CD4-positive, alpha-beta memory T cell (primary cell): ENCODE measurements at places on chromosomes 6 and 20. TPM values are rescaled to one million over a fixed set of nuclear protein-coding genes. Genes with fewer than 3 reads are reported as not detected.

Gene TTK
- 0.24 TPM for polyA plus RNA-seq

Gene SLC17A3
- 0.75 TPM for polyA plus RNA-seq

Gene TBX18
- not detected for polyA plus RNA-seq

DNA sequence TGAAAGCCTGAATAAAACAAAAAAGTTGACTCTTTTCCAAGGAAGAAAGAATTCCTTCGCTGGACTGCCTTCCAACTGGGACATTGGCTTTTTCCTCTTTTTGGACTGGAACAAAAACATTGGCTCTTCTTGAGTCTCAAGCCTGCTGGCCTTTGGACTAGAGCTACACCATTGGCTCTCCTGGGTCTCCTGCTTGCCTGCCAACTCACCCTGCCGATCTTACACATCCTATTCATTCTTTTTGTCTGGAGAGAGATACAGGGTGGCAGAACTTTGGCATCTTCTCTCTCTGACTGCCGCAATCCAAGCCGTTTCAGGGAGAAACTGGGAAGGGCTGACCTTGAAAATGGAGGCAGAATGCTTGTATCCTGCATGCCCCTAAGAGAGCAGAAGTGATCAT lies 20.2 kb downstream of the DDO start:
- no peak for DNase-seq

DNA sequence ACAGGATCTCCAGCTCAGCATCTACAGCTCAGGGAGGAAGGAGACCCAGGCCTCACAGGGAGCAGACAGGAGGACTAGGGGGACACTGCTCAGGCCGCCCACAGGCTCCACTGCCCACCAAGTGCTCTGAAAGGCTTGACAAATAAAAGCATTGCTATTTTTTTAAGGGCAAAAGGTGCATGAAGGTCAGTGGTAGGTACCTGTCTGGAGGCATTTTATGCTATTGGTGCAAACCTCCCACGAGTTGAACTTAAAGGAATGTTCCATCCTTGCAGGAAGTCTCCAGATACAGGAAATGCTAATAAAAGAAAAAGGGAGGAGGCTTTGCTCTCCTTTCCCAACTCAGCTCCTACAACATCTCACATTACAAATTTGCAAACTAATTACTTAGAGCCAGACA lies 228.1 kb downstream of the FOXC1 start:
- no peak for DNase-seq

Gene RIMS1
- polyA plus RNA-seq: not detected

- no peak for DNase-seq
Observed at GRCh38 chr6:169955731-169956437, 204.5 kb downstream of the ERMARD start.

- no peak for DNase-seq
Observed at GRCh38 chr20:61924211-61924857, 141.3 kb downstream of the TAF4 start.

Gene ULBP3
- 0.96 TPM for polyA plus RNA-seq

- no peak for DNase-seq
Observed at GRCh38 chr20:41318271-41318649, 729 bp upstream of the ZHX3 start.

Gene C20orf202
- polyA plus RNA-seq: not detected

Gene COL12A1
- not detected for polyA plus RNA-seq

DNA sequence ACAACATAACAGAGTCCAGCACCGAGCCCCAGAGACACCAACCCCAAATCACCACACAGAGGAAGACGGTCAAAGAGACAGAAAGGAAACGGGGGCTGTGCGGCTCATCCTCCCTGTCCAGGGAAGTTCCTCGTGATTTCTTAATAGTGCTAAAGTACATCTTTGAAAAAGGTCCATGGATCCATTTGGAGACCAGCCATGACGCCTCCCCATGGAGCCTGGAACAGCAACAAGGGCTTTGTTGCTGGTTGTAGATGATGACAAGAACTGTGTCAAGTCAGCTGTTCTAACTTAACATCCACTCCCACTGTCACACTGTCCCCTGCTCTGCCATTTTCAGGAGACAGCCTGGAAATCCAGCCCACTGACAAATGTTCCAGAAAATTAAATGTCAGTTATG lies 99.7 kb downstream of the ATP9A start:
- DNase-seq: no peak

DNA sequence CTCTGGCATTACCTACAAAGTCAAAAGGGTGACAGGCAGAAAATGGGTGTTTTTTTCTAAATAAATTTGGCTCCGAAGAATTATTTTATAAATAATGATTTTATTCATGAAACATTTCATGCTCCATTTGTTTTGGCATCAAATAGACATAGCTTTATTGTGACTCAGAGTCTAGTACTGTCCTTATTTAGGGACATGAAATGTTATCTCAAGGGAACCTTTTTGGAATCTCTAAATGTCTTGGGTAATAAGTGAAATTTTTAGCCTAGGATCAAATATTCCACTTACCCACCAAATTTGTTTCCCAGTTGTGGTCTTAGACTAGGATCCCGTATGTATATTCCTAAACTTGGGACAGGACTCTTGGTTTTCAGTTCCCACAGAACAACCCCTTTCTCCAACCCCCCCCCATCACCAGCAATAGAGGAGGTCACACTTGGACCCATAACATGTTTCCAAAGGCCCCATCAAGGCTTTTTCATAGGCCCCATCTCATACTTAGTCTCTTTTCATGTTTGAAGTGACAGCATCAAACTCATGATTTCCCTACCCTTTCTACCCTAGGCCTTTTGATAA lies 81.8 kb downstream of the JAG1 start:
- DNase-seq: no peak

DNA sequence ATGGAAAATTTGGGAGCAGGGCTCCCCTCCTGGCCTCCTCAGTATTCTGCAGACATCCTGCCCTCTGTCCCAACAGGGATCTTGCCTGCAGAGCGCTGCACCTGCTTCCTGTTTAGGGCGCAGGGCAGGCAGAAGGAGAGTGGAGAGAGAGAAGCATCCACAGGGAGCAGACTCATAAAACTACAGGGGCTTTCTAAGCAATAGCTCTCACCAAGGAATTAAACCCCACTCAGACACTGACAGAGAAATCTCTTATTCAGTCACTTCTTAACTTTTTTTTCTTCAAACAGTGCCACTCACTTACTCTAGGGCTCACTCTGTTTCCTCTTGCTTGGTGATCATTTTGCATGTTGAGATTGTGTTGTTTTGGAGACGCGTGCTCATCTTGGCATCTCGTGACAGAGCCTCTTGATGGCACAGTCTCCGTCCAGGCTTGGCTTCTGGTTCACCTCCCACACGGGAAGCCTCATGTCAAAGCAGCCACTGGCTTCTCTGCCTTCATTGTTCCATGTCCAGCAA lies 153.1 kb upstream of the INSM1 start:
- no peak for DNase-seq

DNA sequence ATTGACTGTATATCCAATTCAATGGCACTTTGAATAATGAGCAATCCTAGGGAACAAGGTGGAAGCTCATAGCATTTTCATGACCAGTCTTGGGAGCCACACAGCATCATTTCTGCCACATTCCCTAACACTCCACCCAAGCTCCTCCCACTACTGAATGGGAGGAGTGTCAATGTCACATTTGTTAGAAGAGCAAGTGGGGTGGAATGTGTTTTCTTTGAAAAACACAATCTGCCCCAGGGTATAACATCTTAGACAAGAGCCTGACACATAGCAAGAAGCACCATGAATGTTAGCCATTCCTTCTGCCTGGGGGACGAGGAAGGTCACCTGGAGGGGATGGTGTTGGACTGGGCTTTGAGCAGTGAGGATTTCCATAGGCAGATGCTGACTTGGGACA lies 258.3 kb upstream of the PMEPA1 start:
- DNase-seq: no peak

DNA sequence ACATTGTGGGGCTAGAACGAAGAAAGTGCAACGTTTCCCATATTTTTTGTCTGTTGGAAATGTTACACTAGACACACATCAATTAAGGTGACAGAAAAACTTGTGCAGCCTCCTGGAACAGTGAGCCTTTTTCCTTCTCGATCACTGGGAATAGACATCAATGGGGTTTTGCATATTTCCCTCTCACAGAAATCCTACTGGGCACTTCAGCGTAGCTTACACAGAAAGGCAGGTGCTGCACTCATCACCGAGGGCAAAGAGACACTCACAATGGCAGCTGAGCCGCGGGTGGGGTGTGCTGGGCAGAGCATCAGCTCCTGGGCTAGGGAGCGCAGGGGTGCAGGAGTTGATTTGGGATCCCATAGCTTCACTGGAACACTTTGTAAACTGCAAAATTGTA lies 64.5 kb downstream of the THBS2 start:
- DNase-seq: no peak

DNA sequence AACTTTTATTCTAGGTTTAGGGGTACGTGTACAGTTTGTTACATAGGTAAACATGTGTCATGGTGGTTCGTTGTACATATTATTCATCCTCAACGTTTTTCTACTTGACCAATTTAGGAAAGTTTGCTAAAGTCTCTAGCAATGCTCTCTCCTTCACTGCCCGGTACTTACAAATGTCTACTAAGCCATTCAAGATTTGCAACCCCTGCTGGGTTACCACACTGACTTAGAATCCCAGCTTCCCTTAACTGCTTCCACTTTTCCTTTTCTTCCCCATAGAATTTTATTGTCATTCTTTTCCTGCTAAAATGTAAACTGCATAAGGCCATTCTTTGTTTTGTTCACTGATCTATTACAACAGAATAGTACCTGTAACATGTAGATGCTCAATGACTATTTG lies 97.4 kb downstream of the SMPDL3A start:
- DNase-seq: no peak

DNA sequence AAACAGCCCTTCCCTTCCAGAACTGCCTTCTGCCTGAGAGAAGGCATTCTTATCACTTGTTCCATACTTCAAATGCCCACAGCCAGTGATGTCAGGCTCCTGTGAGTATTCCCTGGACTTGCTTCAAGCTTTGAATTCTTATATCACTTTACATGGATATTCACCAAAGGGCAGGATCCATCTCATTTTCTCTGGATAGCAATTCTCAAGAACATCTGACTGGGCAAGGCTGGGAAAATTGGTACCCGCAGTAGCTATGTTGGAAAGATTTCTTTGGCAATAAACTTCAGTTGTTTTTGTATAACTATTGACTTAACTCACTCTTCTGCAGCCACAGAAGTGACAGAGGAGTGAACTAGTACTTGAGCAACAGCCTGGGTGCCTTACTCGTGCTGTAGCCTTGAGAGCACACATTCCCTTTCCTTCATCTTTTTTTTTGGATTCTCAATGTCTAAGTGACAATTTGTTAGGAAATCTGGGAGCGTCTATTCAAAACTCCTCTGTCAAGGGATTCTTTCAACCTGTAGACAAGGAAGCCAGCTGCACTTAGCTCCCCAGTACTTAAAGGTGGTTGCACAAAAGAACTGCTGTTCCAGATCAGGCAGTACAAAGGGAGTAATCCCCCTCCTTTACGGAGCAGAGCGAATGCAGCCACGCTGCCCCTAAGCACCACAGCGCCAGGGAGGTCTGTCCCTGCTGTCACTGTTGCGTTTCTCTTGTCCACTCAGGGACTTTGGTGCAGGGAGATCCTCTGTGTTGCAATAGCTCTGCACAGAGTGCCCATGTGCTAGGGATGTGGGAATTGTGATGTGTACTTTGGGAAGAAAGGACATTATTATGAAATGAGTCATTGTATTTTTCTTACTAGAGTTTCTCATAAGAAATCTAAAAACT lies 69.6 kb downstream of the JAG1 start:
- DNase-seq: no peak

DNA sequence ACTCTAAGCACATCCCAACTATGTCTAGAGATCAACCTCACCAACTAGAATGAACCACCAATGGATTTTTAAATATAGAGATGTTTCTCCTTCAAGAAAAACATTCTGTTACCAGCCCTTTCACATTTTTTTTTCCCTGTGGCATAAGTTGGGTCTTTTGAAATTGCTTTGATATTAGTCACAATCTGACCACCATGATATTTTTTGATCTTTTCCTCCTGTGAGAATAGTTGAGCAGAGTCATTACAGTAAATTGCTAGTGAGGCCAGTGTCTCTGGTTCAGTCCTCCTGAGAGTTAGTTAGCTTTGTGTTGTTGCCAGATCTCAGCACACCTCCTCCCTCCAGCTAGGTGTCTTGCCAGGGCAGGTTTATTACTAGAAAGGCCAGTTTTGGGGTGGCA lies 79.7 kb upstream of the MYLIP start:
- DNase-seq: no peak

DNA sequence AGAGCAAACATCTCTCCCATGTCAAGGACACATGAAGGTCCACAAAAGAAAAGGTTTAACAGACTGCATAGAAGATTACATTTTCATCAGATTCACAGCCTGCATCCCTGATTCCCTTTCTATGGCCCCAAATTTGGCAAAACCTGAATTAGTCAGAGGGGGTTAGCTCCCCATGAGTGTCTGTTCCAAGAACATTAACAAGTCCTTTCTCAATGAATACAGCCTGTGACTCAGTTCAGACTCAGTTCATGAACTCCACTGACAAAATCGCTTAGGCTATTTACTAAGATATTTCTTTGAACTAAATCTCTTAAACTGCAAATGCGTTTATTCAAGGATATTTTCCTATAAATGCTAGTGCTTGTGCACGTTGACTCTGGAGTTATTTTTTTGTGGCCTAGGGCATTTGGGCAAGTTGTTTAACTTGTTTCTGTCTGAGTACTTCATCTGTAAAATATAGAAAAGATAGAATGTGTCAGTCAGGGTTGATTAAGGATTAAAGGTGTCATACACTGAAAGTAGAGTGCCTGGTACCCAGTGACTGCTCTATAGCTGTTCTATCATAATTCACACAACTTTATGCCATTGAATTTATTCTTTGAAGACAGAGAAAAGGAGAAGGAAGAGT lies 422.6 kb downstream of the HTR1B start:
- DNase-seq: no peak

DNA sequence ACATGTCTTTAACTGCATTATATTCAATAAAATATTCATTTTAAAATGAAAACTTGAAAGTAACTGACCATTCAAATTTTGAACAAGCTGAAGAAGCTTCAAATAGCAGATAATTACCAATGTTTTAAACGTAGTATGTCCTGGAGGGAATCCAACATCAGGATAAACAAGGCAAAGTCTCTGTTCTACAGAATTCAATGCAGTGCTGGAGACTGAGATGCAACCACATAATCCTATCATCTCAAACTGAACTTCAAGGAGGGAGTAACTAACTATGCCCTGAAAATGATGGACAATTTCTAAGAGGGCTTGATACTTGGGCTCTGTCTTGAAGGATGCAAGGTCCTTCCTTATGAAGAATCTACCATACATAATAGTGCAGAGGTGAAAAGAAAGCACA lies 100.7 kb downstream of the PRKN start:
- DNase-seq: no peak

DNA sequence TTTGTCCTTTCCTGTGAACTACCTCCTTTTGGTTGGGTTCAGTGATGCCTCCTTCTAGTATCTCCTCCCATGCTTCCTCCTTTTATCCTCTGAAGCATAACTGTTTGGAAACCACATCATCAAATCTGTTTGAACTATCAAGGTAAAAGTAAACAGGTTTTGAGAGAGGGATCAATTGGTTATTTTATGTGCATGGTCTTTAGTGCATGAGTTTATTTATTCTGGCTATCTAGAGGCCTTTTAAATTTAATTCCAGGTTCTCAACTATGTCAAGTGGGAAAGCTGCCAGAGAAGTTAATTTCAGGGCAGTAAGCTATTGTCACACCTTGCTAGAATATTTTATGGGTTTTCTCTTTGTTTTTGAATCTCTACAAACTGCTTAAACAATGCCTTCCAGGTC lies 54.1 kb downstream of the WASF1 start:
- no peak for DNase-seq

- no peak for DNase-seq
Observed at GRCh38 chr6:111854683-111855082, 18.6 kb downstream of the FYN start.
